ENCODE measurements at places on chromosomes 11 and 22.

GRCh38 chr11:110711776-110712658 is at the start of gene ARHGAP20:
ARHGAP20 (minus strand) TSS chr11:110712437; CDS start chr11:110712231, 206 bp downstream.
- DNase-seq, result peak; percentile 63

DNA sequence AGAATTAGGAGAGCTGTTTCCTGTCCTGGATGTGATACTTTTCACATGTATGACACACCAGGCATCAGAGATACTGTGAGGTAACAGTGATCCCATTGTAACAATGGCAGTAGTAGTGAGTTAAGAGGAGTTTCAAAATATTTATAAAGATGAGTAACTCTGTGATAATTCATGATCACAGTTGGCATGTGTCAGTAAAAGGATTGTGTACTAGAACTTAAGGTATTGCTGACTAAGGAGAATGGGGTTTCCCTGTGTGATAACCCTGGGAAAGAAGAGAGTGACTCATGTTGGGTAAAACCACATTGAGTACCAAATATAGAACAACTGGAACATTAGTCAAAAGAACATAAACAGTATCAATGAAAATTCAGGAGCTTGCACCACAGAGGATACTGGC is 22.9 kb upstream of the SLC5A1 start:
- no peak for DNase-seq

- DNase-seq, result no peak
Observed at GRCh38 chr11:69471729-69472540, 9.5 kb upstream of the LINC01488 start.

DNA sequence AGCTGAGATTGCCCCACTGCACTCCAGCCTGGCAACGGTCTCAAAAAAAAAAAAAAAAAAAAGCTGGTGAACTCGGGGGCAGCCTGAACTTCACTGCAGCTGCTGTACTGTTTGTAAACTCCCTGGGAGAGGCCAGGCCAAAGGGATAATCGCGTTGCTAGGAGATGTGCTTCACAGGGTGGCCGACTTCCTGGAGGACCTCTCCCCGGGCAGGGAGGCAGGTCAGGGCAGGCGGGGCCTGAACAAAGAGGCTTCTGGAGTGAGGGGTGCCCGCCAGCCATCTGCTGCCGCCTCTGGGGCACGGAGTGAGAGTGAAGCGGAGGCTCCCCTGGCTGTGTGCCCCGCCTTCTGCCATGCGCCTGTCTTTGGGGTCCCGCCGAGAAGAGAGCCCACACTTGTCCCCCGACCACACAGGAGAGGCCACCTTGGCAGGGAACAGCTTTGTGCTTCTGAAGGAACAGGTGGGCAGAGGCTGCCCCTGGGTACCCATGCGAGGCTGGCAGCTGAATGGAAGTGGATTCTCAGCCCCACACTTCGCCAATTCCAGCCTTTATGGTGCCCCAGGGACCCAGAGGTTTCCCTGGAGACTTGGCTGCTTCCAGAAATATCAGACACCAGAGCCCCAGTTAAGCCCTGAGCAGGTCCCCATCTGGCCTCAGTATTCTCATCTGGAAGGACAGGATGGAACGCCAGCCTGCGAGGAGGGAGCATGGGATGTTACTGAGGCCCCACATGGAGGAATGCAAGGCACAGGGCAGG is 29.6 kb downstream of the TMEM184B start:
- no peak for DNase-seq

DNA sequence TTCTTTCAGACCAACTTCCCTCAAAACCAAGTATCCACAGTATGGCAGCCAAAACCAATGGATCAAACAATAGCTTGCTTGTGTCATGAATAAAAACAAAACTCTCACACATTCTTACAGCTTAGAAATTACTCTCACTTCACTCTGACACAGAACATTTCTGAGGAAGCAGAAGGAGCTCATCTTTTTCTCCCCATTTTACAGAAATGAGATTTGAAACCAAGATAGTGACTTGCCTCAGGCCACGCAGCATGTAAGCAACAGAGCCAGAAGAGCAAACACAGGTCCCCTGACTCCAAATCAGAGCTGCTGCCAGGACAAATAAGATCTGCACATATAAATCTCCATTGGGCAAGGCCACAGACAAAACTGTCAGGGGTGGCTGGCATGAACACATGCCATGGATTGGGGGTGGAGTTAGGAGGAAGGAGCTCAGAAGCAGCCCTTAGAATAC is 64.8 kb downstream of the RAB30 start:
- DNase-seq, result no peak

DNA sequence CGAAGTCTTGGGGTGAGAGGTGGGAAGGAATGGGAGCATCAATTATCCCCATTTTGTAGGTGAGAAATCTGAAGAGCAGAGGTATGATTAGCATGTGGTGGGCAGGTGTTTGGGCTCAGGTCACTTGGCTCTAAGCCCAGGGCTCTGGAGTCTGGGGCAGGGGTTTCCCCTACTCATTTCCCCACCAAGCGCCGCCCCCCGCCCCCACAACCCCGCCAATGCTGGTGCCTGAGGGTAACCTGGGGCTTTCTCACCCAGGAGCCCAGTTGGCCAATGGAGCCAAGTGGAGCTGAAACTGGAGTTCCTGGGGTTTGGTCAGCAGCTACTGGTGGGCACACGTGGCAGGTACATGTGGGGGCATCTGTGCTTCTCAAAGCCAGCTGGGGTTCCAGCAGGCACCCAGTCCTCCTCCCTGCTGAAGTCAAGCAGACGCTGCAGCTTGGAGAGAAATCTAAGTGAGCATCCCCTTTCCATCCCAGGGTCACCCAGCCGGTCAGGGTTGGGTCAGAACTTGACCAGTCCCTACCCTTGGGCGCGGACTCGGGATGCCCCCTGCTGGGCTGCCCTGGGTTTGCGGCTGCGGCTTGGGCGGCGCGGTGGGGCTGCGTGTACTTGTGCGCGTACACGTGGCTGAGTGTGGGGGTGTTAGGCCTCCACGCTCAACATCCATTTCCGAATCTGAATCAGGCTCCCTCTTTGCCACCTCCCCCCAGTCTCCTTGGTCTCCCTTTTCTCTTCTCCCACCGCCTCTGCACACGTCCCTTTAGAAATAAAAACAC is 1.7 kb upstream of the CHRM1 start:
- DNase-seq, result no peak

- no peak for DNase-seq
Observed at GRCh38 chr11:75141166-75141565, 9.7 kb upstream of the SLCO2B1 start.

- DNase-seq, result no peak
Observed at GRCh38 chr11:129625930-129626329, 189.7 kb upstream of the TMEM45B start.

DNA sequence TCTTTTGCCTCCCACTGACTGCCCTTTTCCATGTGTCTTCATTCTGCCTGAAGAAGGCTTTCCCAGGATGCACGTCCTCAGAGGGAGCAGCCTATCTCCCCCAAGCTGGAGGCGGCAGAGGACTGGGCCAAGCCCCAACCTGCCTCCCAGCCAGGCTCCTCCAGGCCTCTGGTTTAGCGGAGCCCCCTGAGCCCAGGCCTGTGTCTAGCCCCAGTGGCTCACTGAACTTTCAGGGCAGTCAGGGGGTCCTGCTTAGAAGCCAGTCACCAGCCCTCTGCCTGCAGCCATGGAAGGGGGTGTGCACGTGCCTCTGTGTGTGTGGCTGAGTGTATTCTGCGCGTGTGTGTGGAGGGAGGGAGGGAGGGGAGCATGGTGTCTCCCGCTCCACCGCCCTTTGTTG is 10.4 kb upstream of the GRK2 start:
- no peak for DNase-seq

GRCh38 chr11:120039039-120039438 is 98.9 kb downstream of the TRIM29 start:
- no peak for DNase-seq

DNA sequence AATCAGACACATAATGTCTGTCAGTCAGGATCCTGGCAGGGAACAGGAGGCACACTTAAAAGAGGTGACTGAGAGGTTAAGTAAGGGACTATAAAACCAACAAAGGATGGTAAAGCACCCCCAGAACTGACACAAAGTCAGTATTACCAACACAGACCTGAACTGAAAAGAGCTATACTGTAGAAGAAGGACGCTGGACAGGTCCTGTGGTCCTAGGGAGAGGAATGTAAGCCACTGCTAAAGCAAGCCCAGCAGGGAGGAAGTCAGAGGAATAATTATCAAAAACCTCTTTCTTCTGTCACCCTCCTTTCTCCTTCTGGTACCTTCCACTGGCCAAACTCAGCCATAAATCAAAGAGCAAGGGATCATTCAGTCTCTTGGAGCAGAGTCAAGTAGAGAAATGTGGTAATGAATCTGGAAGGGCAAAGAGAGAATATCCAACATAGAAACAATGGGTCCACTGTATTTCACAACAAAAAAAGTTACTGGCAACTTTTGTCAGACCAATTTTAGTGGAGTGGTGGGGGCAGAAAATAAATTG is 33.4 kb upstream of the ANGPTL5 start:
- DNase-seq, result no peak

DNA sequence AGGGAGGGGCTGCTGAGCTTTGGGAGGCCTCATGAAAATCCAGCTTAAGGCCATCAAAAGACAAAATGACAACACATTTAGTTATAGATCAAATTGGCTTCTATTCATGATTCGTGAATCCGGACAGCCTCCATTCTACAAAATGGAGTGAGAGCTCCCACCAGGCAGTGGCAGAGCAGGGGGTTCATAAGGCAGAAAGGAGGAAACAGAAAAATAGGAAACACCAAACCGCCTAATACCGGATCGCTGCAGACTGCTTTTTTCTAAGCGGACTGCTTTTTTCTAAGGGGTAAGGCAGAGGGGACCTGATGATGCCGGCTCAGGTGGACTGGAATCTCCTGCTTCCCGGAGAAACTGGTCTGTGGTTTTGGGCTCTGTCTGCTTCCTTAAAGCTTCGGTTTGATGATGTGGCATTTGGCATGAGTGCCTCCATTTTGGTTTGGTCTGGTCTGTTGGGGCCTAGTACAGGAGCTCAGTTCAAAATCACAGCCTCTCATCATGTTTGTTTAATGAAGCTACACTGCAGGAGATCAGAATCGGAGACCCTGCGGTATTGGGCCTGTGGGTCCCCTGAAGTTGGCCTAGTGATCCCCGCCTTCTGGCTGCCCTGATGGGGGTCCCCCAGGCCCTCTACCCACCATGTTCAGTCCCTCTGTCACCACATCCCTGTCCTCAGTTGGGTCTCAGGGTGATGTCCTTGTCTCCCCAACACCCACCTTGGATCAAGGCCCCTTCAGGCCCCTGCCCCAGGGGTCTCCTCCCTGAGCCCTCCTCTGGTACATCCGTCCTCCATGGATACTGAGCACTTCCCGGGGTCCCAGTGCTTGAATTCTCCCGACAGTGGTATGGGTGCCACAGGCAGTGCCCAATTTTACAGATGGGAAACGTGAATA is 1.2 kb downstream of the ALDH3B1 start:
- no peak for DNase-seq

GRCh38 chr22:40250608-40251007 is 72.9 kb downstream of the TNRC6B start:
- no peak for DNase-seq

GRCh38 chr11:9755561-9756185 is 91.8 kb downstream of the SWAP70 start:
- DNase-seq, result no peak

GRCh38 chr11:74072286-74072685 is 63.4 kb upstream of the UCP3 start:
- DNase-seq, result no peak

GRCh38 chr22:44914026-44914721 is 95.6 kb downstream of the PHF21B start:
- no peak for DNase-seq

All from GM12891 (cell line).